ENCODE measurements at places on chromosomes 2 and 18.

- no peak for DNase-seq
Measured at GRCh38 chr18:79600596-79600995, 79.0 kb upstream of the CTDP1 start.

DNA sequence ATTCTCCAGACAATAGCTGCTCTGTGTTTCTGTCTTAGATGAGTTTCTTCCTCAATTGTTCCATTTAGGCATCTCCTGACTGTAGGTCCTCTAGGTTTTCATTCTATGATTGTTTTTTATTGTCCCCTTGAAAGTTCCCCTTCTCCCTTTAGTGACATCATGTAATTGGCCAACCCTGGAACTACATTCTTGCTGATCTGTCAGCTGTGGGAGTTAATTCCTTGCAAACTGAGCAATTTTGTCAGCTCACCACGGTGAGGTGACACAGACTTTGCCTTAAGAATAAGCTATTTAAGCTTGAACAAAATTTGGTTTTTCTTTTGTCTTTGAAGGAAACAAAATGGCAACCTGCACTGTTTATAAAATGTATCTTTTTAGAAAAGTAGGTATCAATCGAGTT is 95.9 kb downstream of the TXNL1 start:
- DNase-seq, result no peak

GRCh38 chr2:218802386-218802994 is 20.5 kb downstream of the CYP27A1 start:
- DNase-seq, result no peak

- no peak for DNase-seq
Measured at GRCh38 chr2:8478471-8478793, 203.4 kb upstream of the ID2 start.

DNA sequence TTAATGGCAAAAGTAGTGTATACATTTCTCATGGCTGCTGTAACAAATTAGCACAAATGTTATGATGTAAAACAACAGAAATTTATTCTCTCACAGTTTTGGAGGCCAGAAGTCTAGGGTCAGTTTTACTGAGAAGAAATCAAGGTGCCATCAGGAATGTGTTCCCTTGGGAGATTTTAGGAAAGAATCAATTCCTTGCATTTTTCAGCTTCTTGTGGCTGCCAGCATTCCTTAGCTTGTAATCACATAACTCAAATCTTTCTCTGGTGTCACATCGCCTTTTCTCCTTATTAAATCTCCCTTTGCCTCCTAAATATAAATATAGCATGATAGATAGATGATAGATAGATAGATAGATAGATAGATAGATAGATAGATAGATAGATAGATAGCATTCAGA is 307.0 kb upstream of the REG3G start:
- no peak for DNase-seq

DNA sequence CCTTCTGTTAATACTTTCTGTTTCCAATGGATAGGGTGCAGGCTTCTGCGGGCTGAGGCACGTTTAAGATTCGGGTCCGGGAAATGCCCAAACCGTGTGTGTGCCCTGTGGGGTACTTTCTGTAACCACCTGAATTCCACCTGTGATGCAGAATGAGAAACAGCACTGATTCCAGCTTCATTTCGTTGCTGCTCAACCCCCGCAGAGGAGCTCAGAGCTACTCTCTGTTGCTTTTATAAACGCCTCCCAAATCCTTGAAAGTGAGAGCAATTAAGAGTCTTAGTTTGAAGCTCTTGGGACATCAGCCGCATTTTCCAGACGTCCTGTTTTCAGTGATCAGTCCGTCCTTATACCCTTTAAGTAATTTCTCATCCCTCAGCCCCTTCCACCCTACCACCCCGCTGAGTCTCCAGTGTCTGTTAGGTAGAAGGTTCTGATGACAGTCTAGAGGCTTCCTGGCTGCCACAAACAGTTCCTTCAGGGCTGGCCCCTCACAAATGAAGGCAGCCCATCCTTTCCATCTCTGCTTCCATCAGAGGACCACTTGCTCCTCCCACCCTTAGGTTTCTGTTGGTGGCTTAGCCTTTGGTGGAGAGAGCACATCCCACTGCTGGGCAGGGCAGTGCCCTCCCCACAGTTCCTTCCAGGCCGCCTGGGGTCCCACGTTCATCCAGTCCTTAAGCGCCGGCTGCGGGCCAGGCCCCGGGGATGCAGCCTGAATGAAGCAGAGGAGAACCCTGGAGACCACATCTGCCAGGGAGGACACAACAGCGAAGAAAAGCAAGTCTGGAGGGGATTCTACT is 230.1 kb downstream of the SEPTIN10 start:
- no peak for DNase-seq

DNA sequence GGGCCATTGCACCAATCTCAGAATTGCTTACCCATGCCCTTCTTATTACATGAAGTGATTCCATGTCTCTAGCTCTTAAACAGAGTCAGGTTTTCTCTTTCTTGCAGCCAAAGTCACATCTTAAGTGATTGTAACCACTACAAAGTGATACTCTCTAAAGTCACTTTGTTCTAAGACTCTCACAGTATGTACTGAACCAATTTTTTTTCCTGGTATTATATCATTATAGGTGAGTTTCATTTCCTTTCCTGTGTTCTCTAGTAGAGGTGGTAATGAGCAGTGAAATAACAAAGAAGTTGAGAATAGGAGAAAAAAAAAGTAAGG is 66.3 kb upstream of the DARS1 start:
- no peak for DNase-seq

- no peak for DNase-seq
Measured at GRCh38 chr2:26772064-26773001, 8.2 kb downstream of the SLC35F6 start.

DNA sequence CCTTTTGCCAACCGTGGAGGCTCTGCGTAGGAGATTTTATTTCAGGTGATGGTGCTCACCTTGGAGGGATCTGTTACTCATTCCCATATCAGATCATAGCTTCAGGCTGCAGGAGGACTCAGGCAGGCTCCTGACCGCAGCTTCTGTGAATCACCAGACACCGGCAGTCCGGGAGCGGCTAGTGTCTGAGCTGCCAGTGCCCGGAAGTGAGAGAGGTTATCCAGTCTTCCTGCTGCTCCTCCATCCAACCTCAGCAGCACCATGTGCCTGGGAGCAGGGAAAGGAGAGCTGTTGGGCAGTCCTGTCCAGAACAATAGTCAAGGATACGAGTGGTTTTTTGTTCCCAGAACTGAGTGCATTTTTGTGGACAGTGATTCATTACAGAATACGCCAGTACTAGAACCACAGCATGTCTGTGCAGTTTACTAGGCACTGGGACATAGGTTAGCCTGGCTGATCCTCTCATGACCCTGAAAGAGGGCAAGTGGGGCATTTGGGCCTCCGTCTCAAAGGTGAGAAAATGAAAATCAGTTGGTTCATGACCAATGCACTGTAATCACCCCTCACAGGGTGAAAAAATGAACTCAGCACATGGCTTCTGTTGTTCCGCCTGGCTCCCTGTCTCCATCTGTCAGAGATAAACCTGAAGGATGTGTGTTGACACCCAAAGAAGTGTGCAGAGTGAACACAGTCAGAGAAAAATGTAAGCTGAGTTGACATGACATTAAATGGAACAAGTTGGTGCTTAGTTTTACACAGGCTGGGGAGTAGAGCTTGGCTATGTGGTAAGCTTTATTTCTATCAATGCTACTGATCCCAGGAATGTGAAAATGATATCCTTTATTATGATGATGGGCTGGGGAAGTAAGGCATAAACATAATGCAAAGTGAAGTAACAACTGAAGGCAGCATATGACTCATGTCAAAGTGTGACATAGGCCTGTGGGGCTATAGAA is 12.2 kb downstream of the FHOD3 start:
- DNase-seq, result no peak

DNA sequence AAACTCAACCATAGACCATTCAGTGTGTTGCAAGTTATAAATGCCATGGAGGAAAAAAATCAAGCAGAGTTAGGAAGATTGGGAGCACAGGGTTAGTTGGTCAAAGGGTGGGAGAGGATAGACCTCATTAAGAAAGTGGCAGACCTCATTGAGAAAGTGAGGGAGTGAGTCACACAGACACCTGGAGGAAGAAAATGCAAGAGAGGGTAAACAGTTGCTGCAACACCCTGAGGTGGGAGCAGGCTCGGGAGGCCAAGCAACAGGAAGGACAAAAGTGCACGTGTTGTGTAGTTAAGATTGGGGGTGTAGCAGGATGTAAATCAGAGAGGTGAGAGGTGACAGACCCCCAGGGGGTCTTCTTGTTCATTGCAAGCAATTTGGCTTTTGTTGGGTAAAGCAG is 6.4 kb downstream of the IL1RL1 start:
- no peak for DNase-seq

DNA sequence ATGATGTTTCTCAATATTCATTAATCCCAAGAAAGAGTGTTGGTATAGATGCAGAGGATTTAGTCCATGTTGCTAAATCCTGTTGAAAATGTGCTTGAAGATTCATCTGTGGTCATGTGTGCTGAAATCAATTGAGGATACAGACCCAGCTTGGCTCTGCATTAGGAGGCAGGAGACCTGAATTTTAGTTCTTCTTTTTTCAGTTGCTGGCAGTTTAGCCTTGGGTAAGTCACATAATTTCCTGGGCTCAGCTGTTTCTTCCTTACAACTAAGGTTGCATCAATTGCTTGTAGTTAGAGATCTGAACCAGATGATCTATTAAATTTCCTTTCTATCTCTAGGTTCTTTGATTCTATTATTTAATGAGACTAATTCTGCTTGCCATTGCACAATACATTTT is 54.4 kb downstream of the SETBP1 start:
- no peak for DNase-seq

GRCh38 chr2:98753801-98754200 is 22.9 kb upstream of the MGAT4A start:
- DNase-seq, result no peak

DNA sequence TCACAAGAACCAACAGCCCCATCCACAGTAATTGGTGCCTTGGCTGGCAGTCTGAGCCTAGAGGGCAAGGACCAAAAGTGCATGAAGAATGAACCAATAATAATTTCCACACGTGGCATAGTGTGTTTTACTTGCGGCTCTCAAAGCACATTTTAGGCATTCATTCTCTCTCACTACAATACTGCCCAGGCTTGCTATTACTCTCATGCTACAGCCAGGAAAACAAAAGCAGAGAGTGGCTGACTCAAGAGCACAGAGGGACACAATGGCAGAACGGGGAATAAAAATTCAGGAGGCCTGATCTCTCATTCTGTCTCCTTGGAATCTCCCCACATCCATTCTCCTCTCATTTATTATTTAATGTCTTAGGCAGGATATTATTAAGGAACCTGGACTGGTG is 57.0 kb upstream of the NOL4 start:
- no peak for DNase-seq

DNA sequence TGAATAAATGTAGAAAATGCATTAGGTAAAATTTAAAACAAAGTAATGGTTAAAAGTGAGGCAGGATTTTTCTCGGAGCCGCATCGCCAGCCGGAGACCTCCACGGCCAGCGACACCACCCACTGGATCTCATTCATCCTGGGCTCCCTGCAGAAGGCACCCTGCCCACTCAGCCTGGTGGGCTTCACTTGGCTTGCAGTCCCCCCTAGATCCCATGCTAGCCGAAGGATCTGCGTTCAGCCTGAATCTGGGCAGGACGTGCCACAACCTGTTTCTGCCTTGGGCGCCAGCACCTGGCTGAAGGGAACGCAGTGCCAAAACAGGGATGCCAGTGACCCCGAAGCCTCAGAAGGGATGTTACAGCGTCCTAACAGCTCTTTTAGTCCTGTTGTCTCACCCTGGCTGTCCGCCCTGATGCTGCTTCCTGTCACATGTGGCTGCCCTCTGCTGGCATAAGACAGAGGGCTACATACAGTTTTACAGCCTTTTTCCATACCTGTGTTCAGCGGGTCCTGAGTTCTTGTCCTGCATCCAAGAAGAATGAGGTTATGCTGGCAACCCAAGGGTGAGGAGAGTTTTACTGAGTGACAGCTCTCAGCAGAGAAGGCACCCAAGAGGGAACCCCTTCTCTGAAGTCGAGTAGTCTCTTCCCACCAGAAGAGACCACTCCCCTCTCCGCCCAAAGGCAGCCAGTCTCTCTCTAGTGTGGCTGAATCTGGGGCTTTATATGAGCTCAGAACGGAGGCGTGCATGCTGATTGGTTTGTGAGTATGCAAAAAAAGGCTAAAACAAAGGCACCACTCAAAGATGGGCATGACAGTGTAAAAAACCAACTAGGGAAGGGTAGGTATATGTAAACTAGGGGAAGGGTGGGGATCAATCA is 173.1 kb upstream of the GYPC start:
- no peak for DNase-seq

DNA sequence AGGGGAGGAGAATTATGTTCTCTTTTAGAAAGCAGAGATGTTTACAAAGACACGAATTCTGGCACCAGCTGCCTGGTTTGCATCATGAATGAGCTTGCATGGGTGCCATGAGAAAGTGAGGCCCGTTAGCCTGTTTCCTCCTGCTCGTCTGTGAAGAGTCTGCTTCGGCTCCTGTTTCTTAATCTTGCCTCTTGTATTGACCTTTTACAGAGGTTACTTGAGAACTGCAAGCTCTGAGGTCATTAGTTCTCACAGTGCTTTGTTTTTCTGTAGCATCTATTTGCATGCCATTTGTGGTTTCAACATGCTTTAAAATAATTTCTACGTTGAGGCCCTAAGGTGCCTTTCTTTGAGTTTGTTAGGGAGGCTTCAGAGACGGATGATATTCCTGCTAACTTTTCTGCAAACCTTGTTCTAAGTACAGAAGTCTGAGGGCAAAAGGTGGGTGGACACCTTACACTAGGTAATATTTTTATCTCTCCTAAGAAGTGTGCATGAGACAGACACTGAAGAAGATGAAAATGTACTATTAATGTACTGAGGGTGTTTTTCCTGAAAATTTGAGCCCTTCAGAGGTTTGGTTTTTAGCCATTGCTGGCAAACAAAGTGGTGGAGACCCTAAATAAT is 53.4 kb upstream of the LINC00305 start:
- DNase-seq, result no peak

DNA sequence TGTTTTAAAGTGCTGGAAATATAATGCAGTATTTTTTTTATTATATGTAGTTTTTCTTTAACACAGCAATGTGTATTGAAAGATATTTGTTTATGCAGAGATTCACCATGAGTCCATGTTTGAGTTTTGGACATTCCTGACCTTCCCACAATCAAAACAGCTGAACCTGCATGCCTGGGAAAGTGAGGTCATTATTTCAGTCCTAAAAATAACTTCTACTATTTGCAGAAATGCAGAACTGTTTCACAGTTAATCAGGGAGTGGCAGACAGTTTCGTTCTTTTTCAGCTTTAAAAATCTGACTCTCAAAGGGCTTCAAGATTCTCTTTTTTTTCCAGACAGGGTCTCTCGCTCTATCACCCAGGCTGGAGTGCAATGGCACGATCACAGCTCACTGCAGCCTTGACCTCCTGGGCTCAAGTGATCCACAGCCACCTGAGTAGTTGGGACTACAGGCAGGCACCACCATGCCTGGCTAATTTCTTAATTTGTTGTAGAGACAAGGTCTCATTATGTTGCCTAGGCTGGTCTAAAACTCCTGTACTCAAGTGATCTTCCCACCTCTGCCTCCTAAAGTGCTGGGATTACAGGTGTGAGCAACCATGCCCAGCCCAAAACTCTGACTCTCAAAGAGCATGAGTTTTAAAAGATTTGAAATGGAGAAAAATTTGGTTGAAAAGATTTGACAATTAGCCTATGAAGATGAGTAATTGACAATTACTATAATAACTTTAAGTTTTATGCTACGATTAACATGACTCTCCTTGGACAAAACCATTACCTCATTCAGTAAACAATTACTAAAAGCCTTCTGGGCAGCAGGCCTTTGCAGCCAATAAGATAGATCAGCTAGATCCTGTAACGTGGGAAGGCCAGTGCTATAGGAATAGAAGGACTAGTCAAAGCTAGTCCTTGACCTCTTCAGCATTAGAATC is 5.0 kb upstream of the MYL12B start:
- no peak for DNase-seq

GRCh38 chr2:9355716-9356115 is 67.6 kb downstream of the ITGB1BP1 start:
- no peak for DNase-seq
